ENCODE measurements at places on chromosomes 11 and 22. TPM values are rescaled to one million over a fixed set of nuclear protein-coding genes. Genes with fewer than 3 reads are reported as not detected.

Gene RIC8A
- 92.0 TPM for total RNA-seq

DNA sequence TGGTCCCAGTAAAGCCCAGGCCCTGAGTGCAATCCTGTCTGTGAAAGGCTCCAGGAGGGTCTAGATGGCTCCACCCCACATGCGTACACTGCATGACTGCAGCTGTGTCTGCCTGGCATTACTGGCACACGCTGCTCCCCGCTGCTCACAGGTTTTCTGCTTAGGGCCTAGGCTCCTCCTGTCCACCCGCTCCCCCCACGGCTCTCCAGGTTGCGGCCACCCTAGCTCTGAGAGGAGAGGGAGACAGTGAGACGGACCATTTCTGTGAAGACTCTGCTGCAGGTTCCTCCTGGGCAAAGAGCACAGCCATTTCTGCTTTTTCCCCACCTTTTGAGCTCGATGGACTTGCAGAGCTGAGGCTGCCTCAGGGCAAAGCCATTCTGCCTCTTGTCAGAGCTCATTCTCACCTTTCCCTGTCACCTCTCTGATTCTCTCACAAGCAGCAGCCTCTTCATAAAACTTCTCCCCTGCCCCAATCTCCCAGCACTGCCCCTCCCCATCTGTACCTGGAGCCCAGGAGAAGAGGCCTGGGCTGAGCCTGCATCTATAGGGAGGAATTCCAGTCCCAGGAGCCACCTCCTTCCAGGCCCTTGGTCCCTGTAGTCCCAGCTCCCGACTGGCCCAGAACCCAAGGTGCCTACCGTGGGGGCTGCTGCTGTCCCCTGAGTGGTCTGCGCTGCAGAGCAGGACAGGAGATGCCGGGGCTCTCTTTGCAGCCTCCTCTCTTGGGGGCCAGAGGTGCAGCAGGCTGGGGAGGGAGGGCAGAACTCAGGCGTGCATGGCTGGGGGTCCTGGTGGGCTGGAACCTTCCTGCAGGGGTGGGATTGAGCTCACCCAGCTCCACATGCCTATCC lies 433.7 kb upstream of the B3GAT1 start:
- no peak overlapping the region for H3K4me3 ChIP-seq
- H3K27me3 ChIP-seq: no peaks in the 10 kb centered on the region
- no peak for DNase-seq
- H3K36me3 ChIP-seq: no peaks in the 10 kb centered on the region

- no peaks in the 10 kb centered on the region for H3K4me1 ChIP-seq
- DNase-seq: peak; percentile 75
- H3K27me3 ChIP-seq: no peaks in the 10 kb centered on the region
- peak overlapping the region; percentile 69 for H3K4me3 ChIP-seq
Observed at GRCh38 chr22:36977401-36977861, 41.8 kb downstream of the TST start.

DNA sequence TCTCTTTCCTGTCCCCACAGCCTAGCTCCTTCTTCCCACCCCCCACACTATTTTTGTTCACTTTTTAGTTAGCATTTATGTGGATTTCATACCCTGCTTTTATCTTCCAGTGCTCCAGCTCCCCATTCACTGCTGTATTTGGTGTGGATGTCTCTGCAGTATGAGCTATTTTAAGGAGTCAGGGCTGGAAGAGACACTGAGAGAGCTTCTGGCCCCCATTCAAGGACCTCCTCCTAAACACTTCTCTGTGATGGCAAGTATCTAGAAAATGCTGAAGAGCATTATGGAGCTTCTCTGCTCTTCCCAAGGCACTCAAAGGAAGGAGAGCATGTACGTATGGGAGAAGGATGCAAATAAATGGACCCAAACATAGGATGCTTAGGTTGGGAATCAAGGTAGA lies 79.5 kb downstream of the RAB30 start:
- DNase-seq: no peak
- H3K4me3 ChIP-seq: no peak overlapping the region
- H3K27me3 ChIP-seq: no peaks in the 10 kb centered on the region

GRCh38 chr22:34971456-34971855 lies 94.5 kb upstream of the ISX start:
- no peaks in the 10 kb centered on the region for H3K27me3 ChIP-seq
- no peak overlapping the region for H3K4me3 ChIP-seq
- no peak for DNase-seq
- H3K36me3 ChIP-seq: no peaks in the 10 kb centered on the region

Gene TMEM179B
- total RNA-seq: 33.7 TPM

GRCh38 chr11:44998051-44998450 lies 47.4 kb upstream of the TP53I11 start:
- H3K27ac ChIP-seq: no peak overlapping the region
- no peaks in the 10 kb centered on the region for H3K27me3 ChIP-seq
- no peaks in the 10 kb centered on the region for H3K36me3 ChIP-seq
- H3K4me3 ChIP-seq: no peak overlapping the region
- DNase-seq: no peak
- H3K4me1 ChIP-seq: no peaks in the 10 kb centered on the region

Gene PYGM
- total RNA-seq: 16.2 TPM

Data from naive thymus-derived CD4-positive, alpha-beta T cell (primary cell).